GM23248 (cell line): ENCODE measurements at places on chromosomes 12 and 14. TPM values are rescaled to one million over a fixed set of nuclear protein-coding genes. Genes with fewer than 3 reads are reported as not detected.

CCDC184 gene
- total RNA-seq, result 1.0 and 1.7 TPM in 2 replicates

FAM186B gene
- 0.22 and 1.4 TPM in 2 replicates for total RNA-seq

ADGRD1 gene
- 7.9 and 8.2 TPM in 2 replicates for total RNA-seq

SMARCC2 gene
- total RNA-seq, result 23.4 and 34.0 TPM in 2 replicates

VSIG10 gene
- total RNA-seq, result 11.6 and 40.1 TPM in 2 replicates

DHH gene
- total RNA-seq, result not detected in 2 replicates

AQP5 gene
- total RNA-seq, result not detected in 2 replicates

LRFN5 gene
- total RNA-seq, result 0.54 and 2.1 TPM in 2 replicates

NUAK1 gene
- total RNA-seq, result 29.6 and 45.7 TPM in 2 replicates

IQSEC3 gene
- not detected in 2 replicates for total RNA-seq

SIX4 gene
- 9.2 and 12.2 TPM in 2 replicates for total RNA-seq

SLC25A47 gene
- total RNA-seq, result not detected in 2 replicates

PALS1 gene
- 23.8 and 36.5 TPM in 2 replicates for total RNA-seq

C12orf42 gene
- not detected in 2 replicates for total RNA-seq

LALBA gene
- total RNA-seq, result not detected in 2 replicates

RPGRIP1 gene
- not detected in 2 replicates for total RNA-seq

ASIC1 gene
- total RNA-seq, result 0.13 and 1.9 TPM in 2 replicates

VWF gene
- not detected in 2 replicates for total RNA-seq

ISM2 gene
- total RNA-seq, result 2.6 TPM in 1 of 2 replicates, not detected in the other

CCDC38 gene
- total RNA-seq, result under 0.01 TPM in 1 of 2 replicates, not detected in the other

KERA gene
- not detected in 2 replicates for total RNA-seq

APOF gene
- total RNA-seq, result not detected in 2 replicates

STAB2 gene
- not detected in 2 replicates for total RNA-seq

TESPA1 gene
- not detected in 2 replicates for total RNA-seq

CLEC12A gene
- total RNA-seq, result not detected in 2 replicates

RACGAP1 gene
- 55.4 and 63.5 TPM in 2 replicates for total RNA-seq

FOXG1 gene
- total RNA-seq, result not detected in 2 replicates

CACNB3 gene
- 18.6 and 26.8 TPM in 2 replicates for total RNA-seq

ESR2 gene
- not detected in 2 replicates for total RNA-seq

REC8 gene
- total RNA-seq, result 1.4 and 3.5 TPM in 2 replicates
